ENCODE measurements at places on chromosomes 1 and 21.
A peak's percentile ranks its signal among the peaks of the same experiment; 100 is the strongest.

GRCh38 chr1:40120128-40120527, 23.1 kb upstream of the PPT1 start:
- DNase-seq, result no peak

DNA sequence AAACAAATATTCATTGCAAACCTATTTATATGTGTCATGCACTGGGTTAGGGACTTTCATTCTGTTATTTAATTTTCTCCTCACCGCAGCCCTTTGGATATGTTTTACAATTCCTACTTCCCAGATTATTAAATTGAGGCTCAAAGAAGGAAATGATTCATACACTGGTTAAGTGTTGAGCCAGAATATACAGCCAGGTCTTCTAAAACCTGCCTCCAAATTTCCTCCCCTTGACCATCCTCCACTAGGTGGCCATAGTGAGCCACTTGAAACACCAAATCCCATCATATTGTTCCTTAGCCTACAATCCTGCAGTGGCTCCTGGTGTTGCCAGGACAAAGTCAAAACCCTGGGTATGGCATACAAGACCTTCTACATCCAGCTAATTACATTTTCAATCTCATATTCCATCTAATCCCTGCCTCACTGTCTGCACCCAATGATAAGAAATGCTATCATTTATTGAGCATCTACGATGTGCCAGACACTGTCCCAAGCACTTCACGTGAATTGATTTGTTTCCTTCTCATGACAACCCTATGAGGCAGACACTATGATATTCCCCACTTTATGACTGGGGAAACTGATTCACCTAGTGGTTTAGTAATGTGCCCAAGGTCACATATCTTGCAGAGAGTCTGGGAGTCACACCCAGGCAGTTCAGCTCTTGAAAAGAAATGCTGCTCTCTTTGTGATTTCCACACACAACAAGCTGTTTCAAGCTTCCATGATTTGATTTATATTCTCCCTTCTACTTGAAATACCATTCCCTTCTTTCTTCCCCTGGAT, 23.6 kb upstream of the KIRREL1 start:
- no peak for DNase-seq

- DNase-seq, result no peak
Measured at GRCh38 chr1:199033661-199034060, 394.8 kb downstream of the PTPRC start.

GRCh38 chr1:8943498-8944405, 1.9 kb upstream of the CA6 start:
- no peak for DNase-seq

- DNase-seq, result no peak
Measured at GRCh38 chr1:234823191-234824176, 213.5 kb upstream of the IRF2BP2 start.

- DNase-seq, result no peak
Measured at GRCh38 chr1:156490401-156491032, 10.1 kb downstream of the MEF2D start.

DNA sequence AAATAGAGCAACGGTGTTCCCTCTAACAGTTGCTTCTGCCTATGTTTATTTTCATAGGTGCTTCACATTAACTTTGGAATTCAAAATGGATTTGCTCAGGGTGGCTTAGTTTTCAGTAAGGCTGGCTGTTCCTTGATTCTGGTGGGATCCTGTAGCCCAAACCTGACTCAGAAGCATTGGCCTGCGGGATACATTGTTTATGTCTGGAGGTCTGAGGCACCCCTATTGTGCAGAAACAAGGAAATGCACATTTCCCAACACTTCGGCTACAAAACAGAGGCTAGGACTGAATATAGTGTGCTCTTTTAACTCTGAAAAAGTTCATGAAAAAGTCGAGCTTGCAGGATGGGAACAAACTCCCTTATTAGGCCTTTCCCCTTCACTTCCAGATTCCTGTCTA, 133.8 kb upstream of the F3 start:
- DNase-seq, result no peak

- no peak for DNase-seq
Measured at GRCh38 chr21:24509131-24509530, 1098.2 kb downstream of the MRPL39 start.

GRCh38 chr1:115797486-115797885, 29.0 kb upstream of the CASQ2 start:
- no peak for DNase-seq

GRCh38 chr1:230792691-230793462, 45.7 kb downstream of the CAPN9 start:
- no peak for DNase-seq

DNA sequence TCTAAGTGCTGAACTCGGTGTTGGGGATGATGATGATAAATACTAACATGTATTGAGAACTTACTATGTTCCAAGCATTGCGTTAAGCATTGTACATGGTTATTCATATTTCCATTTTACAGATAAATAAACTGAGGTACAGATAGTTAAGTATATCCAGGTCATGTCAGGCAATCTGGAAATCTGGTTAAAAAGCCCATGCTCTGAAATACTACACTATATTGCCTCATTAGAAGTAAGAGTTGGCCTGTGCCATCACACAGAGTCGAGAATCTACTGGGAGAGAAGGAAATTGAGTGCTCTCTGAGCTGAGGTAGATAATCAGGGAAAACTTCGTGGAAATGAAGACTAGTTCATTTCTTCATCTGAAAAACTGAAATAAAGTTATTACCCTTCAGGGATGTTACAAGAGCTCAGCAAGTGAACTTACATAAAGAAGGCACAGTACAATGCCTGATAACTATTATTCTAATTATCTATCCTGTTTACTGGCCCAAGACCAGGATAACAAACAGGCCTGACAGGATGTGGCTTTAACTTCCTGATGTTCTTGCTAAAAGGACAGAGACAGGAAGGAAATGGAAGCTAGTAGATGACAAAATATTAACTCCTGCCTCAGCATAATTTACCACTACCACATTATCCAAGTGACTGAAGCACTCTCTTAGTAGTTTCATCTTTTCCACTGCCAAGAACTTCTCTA, 85.6 kb downstream of the EPS15 start:
- DNase-seq, result peak; percentile 50

DNA sequence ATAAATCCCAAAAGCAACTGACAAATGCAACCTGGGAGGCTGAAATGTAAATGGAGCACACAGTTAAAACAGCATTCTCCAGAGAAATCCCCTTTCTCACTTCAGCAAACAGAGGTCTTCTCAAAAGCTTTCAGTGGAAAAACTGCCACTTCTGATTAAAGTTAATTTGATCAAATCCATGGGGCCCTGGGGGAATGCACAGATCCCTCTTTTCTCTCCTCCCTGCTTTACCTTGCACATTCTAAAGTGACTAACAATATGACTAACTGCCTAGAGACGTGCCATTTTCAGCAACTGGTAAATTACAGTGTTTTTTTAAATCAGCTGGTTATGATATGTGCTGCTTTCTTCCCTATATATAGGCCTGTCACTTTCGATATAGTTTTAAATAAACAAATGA, 142.5 kb downstream of the RERE start:
- DNase-seq, result no peak

- DNase-seq, result no peak
Measured at GRCh38 chr1:221448585-221449175, 293.2 kb downstream of the DUSP10 start.

DNA sequence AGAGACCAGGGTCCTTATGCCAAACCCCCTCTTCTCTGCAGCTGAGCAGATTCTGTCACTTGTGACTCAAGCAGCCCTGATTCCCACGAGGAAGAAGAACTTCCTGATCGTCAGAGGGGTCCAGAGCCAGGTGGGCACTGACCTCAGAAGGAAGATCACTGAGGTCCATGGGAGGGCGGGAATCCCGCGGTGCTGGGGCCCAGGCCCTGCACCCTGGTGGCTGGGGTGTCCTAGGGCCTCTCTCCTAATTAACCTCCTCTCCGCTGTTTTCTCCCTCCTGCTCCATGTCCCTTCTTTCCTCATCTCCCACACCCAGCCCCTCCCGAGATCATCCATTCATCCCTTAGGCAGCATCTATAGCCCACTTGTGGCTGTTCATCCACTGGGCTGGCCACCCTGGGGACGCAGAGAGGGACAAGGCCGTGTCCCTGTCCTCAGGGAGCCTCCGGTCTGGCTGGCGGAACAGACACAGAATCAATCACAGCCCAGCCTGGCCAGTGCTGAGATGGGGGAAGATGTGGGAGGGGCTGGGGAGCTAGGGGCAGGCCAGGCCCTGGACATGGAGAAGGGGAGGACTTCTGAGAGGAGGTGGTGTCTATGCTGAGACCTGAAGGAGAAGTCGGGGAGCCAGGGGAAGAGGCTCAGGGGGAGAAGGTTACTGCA, 638.3 kb downstream of the MATN1 start:
- no peak for DNase-seq

DNA sequence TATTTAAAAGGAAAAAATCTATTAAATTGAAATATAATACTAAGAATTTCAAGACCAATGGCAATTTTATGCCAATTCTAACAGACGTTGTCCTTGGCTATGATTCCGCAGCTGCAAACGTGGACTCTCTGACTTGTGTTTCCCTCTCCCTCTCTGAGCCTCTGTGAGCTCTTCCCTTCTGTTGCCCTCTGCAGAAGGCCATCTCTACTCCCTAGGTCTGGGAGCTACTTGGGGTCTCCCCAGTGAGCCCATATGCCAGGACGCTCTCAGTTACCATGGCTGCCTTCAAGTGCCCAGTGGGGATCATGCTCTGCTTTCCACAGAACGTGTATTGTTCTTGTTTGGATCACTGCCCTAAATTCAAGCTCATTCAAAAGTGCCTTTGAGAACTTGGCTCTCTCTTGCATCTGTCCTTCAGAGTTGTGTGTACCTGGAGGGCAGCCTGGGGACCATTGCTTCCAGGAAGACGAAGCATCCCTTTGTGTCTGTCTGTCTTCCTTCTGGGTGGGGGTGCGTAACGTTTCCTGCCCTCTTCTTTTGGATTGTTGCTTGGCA, 97.5 kb upstream of the TSPAN2 start:
- DNase-seq, result no peak

GRCh38 chr1:34591751-34592629, 162.9 kb upstream of the GJB5 start:
- no peak for DNase-seq

DNA sequence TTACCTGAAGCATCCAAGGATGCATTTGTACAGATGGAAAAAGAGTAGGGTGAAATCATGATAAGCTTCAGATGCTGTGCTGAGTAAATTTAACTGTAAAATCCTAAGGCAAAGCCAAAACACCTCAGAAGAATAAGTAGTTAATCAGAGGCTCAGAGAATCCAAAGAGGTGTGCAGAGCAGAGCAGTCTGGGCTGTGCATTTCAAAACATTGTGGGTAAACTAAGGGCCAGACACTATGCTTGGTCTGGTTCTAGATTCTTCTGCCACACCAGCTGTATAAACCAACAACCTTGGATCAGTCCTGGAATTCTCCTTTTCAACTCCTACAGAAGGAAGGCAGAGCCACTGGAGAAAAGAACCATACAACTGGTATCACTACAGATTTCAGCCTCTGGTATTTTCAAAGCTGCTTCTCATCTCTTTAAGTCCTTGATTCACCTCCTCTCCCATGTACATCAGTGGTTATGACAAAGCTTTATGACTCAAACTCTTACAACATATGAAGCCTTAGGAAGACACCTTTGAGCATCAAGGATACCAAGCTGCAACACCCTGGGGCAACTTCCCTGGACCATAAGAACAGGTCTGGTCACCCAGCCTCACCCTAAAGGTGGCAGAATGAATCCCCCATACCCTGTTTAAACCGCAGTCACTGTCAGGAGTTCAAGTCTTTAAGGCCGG, 11.6 kb upstream of the HIPK1 start:
- no peak for DNase-seq

- DNase-seq, result no peak
Measured at GRCh38 chr21:33552093-33552998, 9.5 kb downstream of the SON start.

DNA sequence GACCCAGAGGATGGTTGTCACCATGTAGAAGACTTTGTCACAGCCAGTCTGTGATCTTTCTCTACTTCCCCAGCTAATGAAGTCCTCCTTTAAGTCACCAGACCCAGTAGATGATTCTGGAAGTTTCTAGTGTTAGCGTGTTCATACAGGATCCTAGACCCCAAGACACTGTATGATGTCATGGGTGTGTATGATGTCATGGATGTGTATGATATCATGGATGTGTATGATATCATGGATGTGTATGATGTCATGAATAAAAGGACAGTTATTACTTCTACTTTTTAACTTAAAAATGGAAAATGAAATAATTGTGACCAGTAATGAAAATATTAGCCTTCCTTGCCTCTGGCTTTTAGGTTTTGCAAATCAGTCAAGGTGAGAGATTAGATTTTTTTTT, 260.0 kb downstream of the FMN2 start:
- no peak for DNase-seq

DNA sequence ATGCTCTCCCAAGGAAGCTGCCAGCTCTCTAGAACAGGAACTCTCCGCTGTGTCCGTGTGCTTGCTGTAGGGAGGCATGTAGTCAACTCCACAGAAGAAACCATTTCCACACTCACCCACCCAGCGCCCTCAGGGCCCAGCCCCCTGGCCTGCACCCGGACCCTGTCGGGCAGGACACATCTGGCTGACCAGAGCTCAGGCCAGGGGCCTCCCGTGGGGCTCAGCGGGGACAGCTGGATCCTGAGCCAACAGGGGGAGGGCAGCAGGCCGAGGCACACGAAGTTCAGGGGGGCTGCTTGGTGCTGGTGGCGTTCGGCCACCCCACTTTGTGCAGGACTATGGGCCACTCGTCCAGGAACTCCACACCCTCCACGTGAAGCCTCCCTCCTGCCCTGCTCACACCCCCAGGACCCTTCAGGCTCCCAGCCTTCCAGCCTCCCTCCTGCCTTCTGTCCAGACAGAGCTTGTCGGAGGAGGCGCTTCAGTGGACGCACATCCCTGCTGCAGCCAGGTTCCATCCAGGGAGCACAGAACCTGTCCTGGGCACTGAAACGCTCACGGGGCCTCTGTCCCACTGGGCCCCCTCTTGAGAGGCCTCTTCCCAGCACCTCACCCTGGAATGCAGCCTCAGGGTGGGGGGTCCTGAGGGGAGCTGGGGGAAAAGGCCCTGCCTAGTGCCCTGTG, 15.0 kb upstream of the FAAP20 start:
- no peak for DNase-seq

DNA sequence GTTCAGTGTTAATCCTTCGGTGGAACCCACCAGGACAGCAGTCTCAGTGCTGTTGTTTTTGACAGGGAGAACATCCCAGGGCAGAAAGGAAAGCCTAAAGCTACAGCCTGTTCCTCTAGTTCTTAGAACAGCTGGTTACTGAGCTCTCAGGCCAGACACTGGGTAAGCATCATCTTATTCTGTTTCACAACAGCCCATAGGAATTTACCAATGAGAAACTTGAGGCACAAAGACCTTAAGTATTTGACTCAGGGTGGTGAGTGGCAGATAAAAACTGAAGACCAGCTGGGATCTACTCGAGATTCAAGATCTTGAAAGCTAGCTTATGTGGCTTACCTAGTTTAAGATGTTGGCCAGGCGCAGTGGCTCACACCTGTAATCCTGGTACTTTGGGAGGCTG, 9.4 kb upstream of the NEK2 start:
- no peak for DNase-seq

DNA sequence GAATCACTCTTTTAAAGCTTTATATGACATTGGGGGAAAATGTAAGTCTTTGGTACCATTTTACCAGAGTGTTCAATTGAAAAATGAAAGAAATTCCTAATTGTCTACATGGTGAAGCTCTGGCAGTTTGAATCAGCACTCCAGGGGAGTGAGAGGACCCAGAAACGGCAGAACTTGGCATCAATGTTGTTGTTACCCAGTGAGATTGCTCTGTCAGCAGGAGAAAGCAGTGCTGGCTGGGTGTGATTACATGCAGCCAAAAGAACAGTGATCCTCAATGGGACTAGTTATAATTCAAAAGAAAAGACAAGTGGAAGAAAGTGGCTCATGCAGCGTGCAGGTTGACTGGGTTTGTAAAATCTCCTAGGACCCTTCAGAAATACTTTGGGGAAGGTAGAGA, 206.4 kb downstream of the PTPRC start:
- no peak for DNase-seq

- no peak for DNase-seq
Measured at GRCh38 chr1:46062651-46063319, 69.6 kb downstream of the PIK3R3 start.

Data from LNCaP clone FGC (cell line).